H1 (cell line): ENCODE measurements at places on chromosomes 13 and 19.

- peaks cover 15% of the 10 kb centered on the region; the same call in 1 of the 2 replicates for H3K36me3 ChIP-seq
- H3K27ac ChIP-seq = peak overlapping the region; percentile 100
- DNase-seq = peak; percentile 91
- H3K4me1 ChIP-seq = peaks cover 8% of the 10 kb centered on the region
- H3K27me3 ChIP-seq = no peaks in the 10 kb centered on the region
- peak overlapping the region; percentile 44 for H3K4me3 ChIP-seq
These were observed 1.1 kb upstream of the LSR start for GRCh38 chr19:35247526-35248309.

DNA sequence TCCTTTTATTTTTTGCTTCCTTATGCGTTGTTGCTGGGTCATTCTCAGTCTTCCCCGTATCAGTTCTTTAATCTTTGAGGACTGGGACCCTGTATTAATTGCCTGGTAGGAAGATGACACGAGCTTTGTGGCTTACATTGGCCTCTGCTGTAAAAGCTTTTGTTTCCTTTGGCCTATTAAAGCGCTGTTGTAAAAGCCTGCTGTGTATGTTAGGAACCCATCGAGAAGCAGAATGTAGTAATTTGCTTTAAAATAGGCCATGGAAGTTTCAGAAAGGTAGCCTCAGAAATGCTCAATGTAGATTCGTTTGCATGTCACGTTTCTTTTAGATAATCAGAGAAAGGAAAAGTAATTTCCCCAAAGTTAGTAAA is 257.5 kb upstream of the STARD13 start:
- H3K4me3 ChIP-seq = peak overlapping the region; percentile 77
- no peaks in the 10 kb centered on the region for H3K36me3 ChIP-seq
- no peaks in the 10 kb centered on the region for H3K27me3 ChIP-seq
- H3K4me1 ChIP-seq = peaks cover 3% of the 10 kb centered on the region
- peak overlapping the region; percentile 88 for H3K27ac ChIP-seq

- H3K27me3 ChIP-seq = no peaks in the 10 kb centered on the region
- H3K4me1 ChIP-seq = no peaks in the 10 kb centered on the region; the same call in 1 of the 2 replicates
- no peak for DNase-seq
- no peak overlapping the region for H3K27ac ChIP-seq
These were observed 18.5 kb downstream of the PTPRS start for GRCh38 chr19:5321851-5322681.

- H3K4me1 ChIP-seq = no peaks in the 10 kb centered on the region
- no peaks in the 10 kb centered on the region for H3K27me3 ChIP-seq
- no peak for DNase-seq
- H3K27ac ChIP-seq = no peak overlapping the region
- no peak overlapping the region for H3K4me3 ChIP-seq
- H3K36me3 ChIP-seq = no peaks in the 10 kb centered on the region
These were observed 33.9 kb upstream of the CSNK1A1L start for GRCh38 chr13:37139356-37139755.

DNA sequence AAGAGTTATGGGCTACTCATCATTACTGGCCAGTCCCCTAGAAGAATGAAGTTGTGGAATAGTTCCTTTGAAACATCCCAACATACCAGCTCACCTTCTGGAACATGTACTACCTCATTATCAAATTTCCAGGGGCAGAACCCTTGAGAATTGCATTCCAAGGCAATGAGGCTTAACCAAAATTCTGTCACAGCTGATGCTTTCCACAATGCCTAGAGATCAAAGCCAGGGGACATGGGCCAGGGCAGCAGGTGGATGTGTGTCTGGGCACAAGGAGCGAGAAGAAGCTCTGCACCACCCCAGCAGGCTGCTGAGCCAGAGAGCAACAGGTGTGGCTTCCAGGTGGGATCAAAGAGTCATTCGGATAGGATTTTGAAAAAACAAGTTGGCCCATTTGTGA is 362.1 kb downstream of the EFNB2 start:
- H3K4me3 ChIP-seq = no peak overlapping the region
- 0 out of 2 replicates have a peak, but pooled peaks cover 3% of the 10 kb centered on the region for H3K4me1 ChIP-seq
- H3K36me3 ChIP-seq = no peaks in the 10 kb centered on the region
- H3K27me3 ChIP-seq = no peaks in the 10 kb centered on the region

DNA sequence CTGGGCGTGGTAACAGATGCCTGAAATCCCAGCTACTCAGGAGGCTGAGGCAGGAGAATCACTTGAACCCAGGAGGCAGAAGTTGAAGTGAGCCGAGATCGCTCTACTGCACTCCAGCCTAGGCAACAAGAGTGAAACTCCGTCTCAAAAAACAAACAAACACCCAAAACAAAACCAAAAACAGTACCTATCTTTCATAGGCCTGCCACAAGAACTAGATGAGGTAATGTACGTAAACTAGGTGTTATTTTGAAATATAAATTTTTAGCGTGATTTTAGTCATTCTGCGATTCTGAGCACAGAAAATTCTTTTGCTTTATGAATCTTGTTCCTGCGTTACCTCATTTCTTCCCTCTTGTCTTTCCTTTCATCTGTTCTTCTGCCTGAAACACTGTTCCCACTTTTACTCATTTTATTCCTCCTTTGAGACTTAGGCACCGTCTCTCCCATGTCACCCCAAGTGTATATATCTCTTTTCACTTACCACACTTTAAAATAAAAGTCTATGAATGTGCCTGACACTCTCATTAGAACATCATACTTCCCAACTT is 238.2 kb upstream of the HTR2A start:
- H3K27me3 ChIP-seq = no peaks in the 10 kb centered on the region
- H3K36me3 ChIP-seq = no peaks in the 10 kb centered on the region
- no peak for DNase-seq
- H3K4me3 ChIP-seq = no peak overlapping the region
- no peak overlapping the region for H3K27ac ChIP-seq

DNA sequence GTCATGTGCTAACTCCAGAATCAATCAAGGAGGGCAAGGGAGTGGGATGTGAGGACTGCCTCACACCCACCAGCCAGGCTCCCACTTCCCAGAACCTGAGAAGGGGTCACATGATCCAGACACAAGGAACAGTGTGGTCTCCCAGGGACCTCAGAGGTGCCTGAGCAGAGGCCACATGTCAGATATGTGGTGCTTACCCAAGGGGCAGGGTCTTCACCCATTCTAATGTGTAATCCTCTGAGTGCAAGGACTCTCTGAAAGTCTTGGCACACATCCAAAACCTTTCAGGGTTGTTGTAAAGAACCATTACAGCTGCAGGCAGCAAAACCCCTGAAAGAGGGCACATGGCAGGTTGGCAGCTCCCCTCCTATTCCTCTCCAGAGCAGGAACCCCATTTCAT is 656.6 kb downstream of the UQCRFS1 start:
- H3K4me1 ChIP-seq = no peaks in the 10 kb centered on the region
- no peaks in the 10 kb centered on the region for H3K36me3 ChIP-seq
- no peaks in the 10 kb centered on the region for H3K27me3 ChIP-seq
- no peak overlapping the region for H3K4me3 ChIP-seq
- H3K27ac ChIP-seq = no peak overlapping the region

DNA sequence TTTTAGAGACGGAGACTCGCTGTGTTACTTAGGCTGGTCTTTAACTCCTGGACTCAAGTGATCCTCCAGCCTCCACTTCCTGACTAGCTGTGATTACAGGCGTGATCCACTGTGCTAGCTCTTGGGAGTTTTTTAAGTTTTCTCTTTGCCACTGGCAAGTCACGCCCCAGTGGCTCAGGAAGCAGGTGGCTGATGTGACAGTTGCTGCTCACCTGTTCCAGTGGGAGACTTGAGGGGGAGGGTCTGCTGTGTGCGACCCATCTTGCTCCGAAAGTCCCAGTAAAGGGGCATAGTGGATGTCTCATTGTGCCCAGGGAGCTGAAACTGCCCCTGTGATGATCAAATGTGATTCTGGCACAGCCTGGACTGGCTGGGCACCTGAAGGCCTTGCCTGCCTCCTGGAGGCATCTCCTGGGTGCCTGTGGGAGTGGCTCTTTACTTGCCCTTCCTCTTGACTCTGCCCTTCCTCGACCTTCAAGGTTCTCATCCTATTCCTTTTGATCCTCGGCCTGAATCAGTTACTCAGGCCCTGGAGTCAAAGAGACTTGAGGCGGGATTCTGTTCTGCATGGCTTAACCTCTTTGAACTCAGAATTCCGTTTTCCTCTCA is 7.8 kb downstream of the SMARCA4 start:
- H3K4me3 ChIP-seq = no peak overlapping the region
- H3K36me3 ChIP-seq = no peaks in the 10 kb centered on the region
- H3K27ac ChIP-seq = no peak overlapping the region
- H3K4me1 ChIP-seq = no peaks in the 10 kb centered on the region; the same call in 1 of the 2 replicates
- no peak for DNase-seq

DNA sequence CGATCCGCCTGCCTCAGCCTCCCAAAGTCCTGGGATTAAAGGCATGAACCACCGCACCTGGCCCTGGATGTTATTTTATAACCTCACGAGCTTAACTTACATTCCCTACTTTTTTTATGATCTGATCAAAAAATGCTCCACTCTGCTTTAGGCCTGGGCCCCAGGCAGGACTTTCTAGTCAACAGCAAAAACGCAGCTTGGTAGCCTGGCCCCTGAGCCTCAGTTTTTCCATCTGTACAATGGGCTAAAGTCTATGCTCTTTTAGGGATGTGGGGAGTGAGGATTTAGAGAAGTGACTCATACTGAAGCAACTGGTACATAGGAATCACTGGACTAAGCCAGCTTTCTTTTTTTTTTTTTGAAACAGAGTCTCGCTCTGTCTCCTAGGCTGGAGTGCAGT is 11.9 kb upstream of the PIK3R2 start:
- H3K36me3 ChIP-seq = peaks cover 26% of the 10 kb centered on the region; the same call in 1 of the 2 replicates
- H3K27me3 ChIP-seq = no peaks in the 10 kb centered on the region
- no peak overlapping the region for H3K4me3 ChIP-seq
- DNase-seq = no peak
- no peaks in the 10 kb centered on the region for H3K4me1 ChIP-seq

- DNase-seq = no peak
- no peaks in the 10 kb centered on the region for H3K4me1 ChIP-seq
- H3K36me3 ChIP-seq = no peaks in the 10 kb centered on the region
- no peak overlapping the region for H3K4me3 ChIP-seq
- H3K27me3 ChIP-seq = no peaks in the 10 kb centered on the region
- H3K27ac ChIP-seq = no peak overlapping the region
These were observed 47.4 kb downstream of the STOML3 start for GRCh38 chr13:38943231-38943630.

GRCh38 chr13:20482275-20482761 is 43.3 kb downstream of the CRYL1 start:
- no peak for DNase-seq
- no peaks in the 10 kb centered on the region for H3K27me3 ChIP-seq
- no peak overlapping the region for H3K4me3 ChIP-seq
- H3K4me1 ChIP-seq = no peaks in the 10 kb centered on the region
- no peak overlapping the region for H3K27ac ChIP-seq

- H3K4me3 ChIP-seq = no peak overlapping the region
- H3K36me3 ChIP-seq = no peaks in the 10 kb centered on the region
- no peak for DNase-seq
- H3K27ac ChIP-seq = no peak overlapping the region
- peaks cover 14% of the 10 kb centered on the region for H3K4me1 ChIP-seq
These were observed 1.5 kb downstream of the KCNN1 start for GRCh38 chr19:17968362-17968761.

DNA sequence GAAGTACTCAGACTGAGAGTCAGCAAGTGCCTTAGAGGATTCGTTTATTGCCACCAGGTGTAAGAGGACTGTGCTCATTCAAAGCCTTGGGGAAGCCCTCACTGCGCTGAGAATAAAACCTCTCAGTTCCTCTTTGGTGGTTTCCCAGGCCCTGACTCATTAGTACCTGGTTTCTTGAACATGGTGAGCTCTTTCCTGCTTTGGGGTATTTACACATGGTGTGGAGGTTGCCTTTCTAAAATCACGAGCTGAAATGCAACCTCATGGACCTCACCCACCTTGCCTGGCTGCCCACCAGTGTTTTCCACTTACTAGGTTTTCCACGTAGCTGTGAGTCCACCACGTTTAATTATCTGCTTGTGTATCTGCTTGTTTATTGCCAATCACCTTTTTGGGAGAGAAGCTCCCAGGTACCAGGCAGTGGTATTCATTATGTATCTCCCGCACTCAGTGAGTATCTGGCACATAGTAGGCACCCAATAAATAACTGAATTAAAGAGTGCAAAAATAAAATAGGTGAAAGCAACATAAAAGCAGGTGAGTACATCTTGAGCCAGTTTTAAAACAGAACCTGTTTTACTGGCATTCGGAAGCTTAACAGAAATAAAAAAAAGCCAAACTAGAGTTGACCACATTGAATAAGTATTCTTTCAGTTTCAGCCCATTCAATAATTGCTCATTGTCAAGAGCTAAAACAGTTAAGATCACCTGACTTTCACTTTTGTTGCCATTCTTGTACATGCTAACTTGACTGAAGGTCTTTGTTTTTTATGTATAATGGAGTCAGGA is 533.0 kb downstream of the MYO16 start:
- H3K27me3 ChIP-seq = no peaks in the 10 kb centered on the region
- no peak overlapping the region for H3K27ac ChIP-seq
- H3K36me3 ChIP-seq = no peaks in the 10 kb centered on the region
- H3K4me3 ChIP-seq = no peak overlapping the region
- DNase-seq = no peak

GRCh38 chr19:2653710-2654707 is 48.5 kb downstream of the GNG7 start:
- H3K4me3 ChIP-seq = peak overlapping the region; percentile 29
- H3K27me3 ChIP-seq = no peaks in the 10 kb centered on the region
- H3K4me1 ChIP-seq = no peaks in the 10 kb centered on the region
- DNase-seq = peak; percentile 68
- no peaks in the 10 kb centered on the region for H3K36me3 ChIP-seq
- no peak overlapping the region for H3K27ac ChIP-seq

DNA sequence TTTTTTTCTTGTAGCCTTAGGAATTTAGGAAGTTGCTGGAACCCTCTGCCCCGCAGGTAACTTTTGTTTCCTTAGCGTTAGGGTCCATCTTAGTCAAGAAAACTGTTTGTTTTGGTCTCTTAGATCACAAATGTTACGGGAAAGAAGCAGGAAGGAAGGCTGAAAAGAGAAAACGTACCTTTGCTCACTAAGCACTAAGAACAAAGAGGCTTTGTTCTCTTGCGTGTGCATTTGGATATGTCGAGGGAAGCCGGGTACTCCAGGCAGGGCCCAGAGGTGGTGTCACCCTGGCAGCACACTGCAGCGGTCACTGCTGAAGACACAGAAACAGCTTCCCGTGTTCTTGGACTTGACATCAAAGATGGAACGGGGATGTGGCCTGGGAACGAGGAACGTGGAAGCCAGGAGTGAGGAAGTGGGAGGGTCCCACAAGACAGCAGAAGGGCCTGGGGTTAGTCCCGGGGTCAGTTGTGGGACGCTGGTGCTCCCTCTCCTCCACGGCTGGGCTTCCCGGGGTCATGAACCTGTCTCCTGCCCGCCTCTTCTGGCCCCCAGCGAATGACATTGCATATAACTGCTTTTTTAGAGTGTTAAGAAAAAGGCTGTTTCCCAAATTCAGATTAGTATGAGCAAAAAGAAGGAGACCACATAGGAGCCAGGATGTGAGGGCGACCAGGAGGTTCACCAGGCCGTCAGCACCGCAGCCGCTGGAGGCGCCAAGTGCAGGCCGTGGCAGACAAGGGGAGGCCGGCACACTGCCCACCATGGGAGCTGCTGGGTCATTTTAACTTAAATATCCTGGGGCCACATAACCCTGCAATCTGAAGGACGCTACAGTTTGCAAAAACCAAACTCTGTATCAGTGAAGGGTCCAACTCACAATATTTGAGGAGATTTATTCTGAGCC is 31.6 kb downstream of the ATP11A start:
- H3K27me3 ChIP-seq = no peaks in the 10 kb centered on the region
- H3K4me3 ChIP-seq = no peak overlapping the region
- no peak overlapping the region for H3K27ac ChIP-seq
- H3K36me3 ChIP-seq = no peaks in the 10 kb centered on the region
- H3K4me1 ChIP-seq = peaks cover 9% of the 10 kb centered on the region
